ENCODE measurements at places on chromosomes 7 and 10.

DNA sequence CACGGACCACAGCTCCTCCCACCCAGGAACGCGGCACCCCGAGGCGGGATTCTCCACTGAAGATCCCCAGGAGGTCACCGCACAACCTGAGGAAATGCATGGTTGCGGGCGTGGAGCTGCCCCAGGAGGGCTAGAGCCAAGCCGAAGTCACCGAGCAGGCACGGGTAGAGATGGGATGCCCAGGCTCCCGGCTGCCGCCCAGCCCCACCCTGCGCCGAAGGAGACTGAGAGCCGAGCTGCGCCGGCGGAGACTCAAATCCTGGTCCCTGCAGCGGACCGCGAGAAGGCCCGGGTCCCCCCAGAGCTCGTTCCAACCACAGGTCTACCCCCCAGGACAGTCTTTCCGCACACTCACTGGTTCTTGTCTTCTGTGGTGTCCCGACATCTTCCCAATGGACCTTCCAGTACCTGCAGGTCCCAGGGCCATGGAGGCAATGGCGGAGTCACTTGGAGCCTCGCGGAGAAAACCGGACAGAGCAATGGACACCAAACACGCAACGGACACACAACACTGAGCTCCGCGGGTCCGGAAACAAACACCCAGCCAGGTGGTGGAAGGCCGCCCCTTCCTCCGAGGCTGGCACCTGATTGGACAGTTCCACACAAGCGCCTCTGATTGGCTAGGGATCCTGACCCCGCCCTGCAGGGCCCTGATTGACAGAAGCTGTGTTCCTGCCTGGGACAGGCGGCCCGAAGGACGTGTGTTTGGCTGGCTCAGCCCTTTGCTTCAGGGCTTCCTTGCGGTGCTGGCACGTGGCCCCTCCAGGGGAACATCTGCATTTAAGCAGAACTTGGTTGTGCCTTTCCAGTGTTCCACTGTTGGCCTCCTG is 331.9 kb upstream of the NUPR2 start:
- no peaks in the 10 kb centered on the region for H3K4me1 ChIP-seq
- no peaks in the 10 kb centered on the region for H3K36me3 ChIP-seq
- no peak for DNase-seq
- H3K27me3 ChIP-seq = no peaks in the 10 kb centered on the region
- H3K27ac ChIP-seq = no peak overlapping the region

- H3K4me1 ChIP-seq = no peaks in the 10 kb centered on the region
- H3K4me3 ChIP-seq = no peak overlapping the region
- H3K27ac ChIP-seq = no peak overlapping the region
- peak; percentile 68 for DNase-seq
These were observed 49.7 kb downstream of the DNAJC12 start for GRCh38 chr10:67788028-67788886.

GRCh38 chr10:128528781-128529180 is 402.6 kb upstream of the MKI67 start:
- DNase-seq = no peak
- no peak overlapping the region for H3K4me3 ChIP-seq
- no peak overlapping the region for H3K27ac ChIP-seq
- H3K4me1 ChIP-seq = no peaks in the 10 kb centered on the region

GRCh38 chr10:26367771-26368170 is 70.4 kb upstream of the APBB1IP start:
- peak; percentile 54 for DNase-seq
- H3K4me1 ChIP-seq = no peaks in the 10 kb centered on the region
- no peaks in the 10 kb centered on the region for H3K36me3 ChIP-seq
- no peak overlapping the region for H3K4me3 ChIP-seq

- H3K27me3 ChIP-seq = no peaks in the 10 kb centered on the region
- no peak for DNase-seq
- H3K4me1 ChIP-seq = no peaks in the 10 kb centered on the region
- H3K36me3 ChIP-seq = no peaks in the 10 kb centered on the region
- no peak overlapping the region for H3K27ac ChIP-seq
- no peak overlapping the region for H3K4me3 ChIP-seq
These were observed 131.3 kb upstream of the NPVF start for GRCh38 chr7:25359471-25360059.

DNA sequence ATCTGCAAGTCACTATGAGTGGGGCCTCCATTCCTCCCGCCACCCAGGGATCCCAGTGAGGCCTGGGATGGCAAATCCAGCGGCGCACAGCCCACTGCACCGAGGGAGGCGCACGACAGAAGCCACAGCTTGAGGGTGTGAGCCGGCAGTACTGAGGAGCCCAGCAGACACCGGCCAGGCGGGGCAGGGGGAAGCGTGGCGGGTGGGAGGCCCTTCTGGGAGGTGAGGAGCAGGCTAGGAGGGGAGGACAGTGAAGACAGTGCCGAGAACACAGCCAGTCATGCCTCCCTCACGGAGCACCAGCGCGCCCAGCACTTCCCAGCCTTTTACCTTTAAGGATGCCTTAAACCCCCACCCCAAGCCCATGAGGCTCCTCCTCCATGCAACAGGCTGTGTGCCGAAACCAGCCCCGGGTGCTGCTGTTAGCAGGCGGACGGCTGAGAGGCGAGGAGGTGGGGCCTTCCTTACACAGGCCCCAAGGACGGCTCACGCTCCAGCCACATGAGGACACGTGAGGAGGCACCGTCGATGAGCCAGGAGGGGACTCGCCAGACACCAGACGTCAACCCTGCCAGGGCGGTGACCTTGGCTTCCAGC is 258.5 kb downstream of the PTPRN2 start:
- H3K4me3 ChIP-seq = no peak overlapping the region
- H3K36me3 ChIP-seq = no peaks in the 10 kb centered on the region
- no peaks in the 10 kb centered on the region for H3K4me1 ChIP-seq
- no peak overlapping the region for H3K27ac ChIP-seq

DNA sequence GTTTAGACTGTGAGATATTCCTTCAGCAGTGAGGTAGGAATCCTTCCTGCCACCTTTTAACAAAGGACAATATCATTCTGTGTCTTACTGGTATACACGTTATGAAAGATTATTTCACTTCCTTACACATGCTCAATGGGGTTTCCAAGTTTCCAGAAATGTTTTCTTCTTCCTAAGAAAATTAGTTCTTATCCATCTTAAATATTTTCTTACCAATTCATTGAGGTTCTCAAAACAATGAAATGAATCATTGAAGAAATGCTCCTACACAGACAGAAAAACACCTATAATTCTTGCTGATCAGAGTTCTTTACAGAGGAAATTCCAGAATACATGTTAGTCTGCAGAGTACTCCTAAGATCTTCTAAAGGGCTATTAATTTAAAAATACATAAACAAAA is 51.4 kb upstream of the SEC61G start:
- H3K27ac ChIP-seq = no peak overlapping the region
- no peaks in the 10 kb centered on the region for H3K27me3 ChIP-seq
- H3K4me1 ChIP-seq = peaks cover 41% of the 10 kb centered on the region
- DNase-seq = no peak

DNA sequence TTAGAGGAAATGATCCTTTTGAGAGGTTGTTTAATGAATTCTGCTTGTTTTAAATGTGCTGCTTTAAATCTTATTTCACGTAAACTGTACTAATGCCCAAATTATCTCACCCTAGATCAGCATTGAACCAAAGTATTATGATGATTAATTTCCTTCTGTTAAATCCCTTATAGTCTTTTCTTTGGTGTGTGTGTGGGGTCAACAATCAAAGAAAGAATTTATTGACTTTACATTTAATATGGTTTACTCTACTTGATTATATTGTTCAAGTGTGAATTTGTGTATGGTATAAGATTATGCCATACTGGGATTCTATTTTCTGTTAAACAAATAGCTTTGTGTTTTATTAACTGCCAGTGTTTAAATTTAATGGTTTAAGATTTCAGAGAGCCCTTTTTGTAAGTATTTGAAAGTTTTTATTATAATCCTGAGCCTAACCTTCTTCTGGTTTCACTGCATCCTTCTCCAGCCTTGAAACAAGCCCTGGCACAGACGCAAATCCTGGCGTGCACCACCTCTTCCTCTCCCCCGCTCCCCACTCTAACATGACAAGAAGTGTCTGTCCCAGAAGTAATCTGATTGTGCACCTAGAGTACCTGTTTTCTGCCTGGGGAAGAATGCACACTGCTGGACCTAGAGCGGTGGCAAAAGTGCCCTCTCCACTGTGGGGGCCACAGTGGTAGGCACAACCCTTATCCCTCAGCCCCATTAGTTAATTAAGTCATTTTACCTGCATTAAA is 70.6 kb downstream of the KAT6B start:
- H3K4me1 ChIP-seq = peaks cover 26% of the 10 kb centered on the region
- no peak overlapping the region for H3K27ac ChIP-seq
- DNase-seq = no peak
- H3K4me3 ChIP-seq = no peak overlapping the region
- no peaks in the 10 kb centered on the region for H3K27me3 ChIP-seq

DNA sequence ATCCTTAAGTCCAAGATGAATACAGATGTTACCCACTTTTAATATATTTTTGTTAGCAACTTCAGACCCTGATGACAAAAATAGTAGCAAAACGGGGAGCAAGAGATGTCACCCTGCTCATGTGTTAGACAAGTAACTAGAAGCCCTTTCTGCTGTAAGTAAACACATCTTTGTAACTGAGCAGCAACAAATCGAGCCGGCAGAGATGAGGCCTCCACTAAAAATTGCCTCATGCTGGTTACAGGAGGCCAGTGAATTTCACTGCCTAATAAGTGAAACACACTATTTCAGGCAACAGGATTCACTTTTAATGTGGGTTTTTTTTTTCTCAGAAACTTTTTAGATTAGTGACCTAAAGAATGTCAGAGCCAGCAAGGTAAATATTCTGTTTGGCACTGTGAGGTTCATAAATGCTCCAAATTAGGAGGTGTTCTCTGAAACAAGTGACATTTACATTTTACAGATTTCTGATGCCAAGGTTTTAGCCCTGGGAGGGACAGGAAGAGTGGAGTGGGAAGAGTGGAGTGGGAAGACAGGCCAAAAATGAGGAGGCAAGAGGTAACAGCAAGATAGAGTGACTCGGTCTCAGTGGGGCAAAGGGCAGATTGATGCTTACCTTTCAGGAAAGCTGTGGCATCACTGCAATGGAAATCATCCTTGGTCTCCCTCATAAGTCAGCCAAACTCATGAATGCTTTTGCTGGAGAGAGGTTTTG is 53.6 kb upstream of the LRRC17 start:
- no peak for DNase-seq
- H3K36me3 ChIP-seq = no peaks in the 10 kb centered on the region
- no peaks in the 10 kb centered on the region for H3K27me3 ChIP-seq
